NCI-H524 treated with DMSO at 0.1 percent for 48 hours (cell line): ENCODE measurements at places on chromosomes 5 and 9.

GRCh38 chr9:79129865-79130480 lies 441.8 kb upstream of the TLE4 start:
- no peak for DNase-seq

DNA sequence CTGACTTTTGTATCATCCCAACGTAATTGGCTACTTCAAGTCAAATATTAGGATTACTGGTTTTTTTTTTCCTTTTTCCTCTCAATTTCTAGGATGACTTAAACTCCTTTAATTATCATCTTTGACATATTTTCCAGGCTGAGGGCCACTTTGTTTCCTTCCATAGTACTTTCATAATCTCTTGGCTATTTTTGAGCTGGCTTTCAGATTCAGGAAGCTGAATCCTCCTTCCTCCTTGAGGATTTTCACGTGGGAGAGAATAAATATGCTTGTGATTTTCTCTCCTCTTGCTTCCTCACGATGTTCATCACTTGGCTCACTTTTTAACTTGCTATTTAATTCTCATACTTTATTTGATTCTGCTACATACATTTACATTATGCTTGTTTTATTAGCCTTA lies 88.1 kb downstream of the ITGA1 start:
- DNase-seq = no peak

DNA sequence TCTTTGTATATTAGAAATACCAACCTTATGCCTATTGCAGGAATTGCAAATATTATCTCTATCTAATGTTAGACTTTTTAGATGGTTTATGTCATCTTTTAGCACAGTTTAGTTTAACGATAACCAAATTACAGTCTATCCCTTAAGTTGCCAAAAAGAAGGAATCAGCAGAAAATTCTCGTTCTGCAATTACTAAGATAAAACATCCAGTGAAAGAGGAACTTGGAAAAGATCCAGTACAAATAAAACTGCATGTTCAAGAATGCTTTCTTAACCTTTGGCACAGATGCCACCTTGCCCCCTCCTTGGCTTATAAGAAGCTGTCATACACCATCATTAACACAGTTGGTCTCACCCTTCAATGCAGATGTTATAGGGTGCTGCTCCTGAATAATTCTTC lies 124.0 kb downstream of the SEMA5A start:
- DNase-seq = no peak

- no peak for DNase-seq
Measured at GRCh38 chr5:171724468-171725204, 61.0 kb upstream of the SMIM23 start.

DNA sequence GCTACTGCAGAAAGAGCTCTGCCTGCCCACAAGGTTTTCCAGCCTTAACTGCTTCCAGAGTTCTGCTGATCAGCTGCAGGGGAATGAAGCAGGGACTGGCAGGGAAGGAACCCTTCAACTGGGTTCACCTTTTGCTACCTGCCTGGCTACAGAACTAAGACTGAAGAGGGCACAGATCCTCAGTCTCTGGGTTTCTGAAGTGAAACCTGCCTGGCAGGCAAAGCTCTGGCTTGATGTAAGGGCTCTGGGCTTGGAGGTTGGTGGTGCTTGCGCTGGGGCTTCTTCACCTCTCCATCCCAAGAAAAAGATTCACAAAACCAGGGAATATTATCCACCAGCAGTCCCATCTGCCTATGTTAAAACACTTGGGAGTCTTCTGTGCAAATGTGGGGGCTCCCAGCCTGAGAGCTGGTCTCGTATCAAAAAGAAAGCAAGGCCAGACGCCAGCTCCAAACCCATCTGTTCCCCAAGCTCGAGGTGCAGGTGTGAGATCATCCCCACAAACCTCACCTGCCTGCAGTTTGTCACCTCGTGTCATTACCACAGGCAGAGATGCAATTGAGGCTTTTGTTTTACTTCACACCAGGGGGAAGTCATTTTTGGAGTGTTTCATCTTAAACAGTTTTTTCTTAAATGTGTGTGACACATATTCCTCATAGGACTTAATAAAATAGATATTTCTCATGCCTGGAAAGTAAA lies 58.3 kb downstream of the BNC2 start:
- DNase-seq = no peak
